Glutamatergic neuron (in vitro differentiated cells): ENCODE measurements at places on chromosomes 13 and 19. TPM values are rescaled to one million over a fixed set of nuclear protein-coding genes. Genes with fewer than 3 reads are reported as not detected.

GRCh38 chr13:29513002-29513980 lies 82.2 kb downstream of the SLC7A1 start:
- peaks cover 14% of the 10 kb centered on the region for H3K27me3 ChIP-seq
- peak; percentile 54 for DNase-seq
- H3K4me3 ChIP-seq: peak overlapping the region; percentile 52
- peak overlapping the region; percentile 93 for H3K27ac ChIP-seq

GRCh38 chr19:39936020-39936419 lies 1.6 kb upstream of the FCGBP start:
- DNase-seq: no peak
- no peaks in the 10 kb centered on the region for H3K27me3 ChIP-seq
- no peak overlapping the region for H3K27ac ChIP-seq
- no peaks in the 10 kb centered on the region for H3K4me1 ChIP-seq
- peaks cover 8% of the 10 kb centered on the region for H3K36me3 ChIP-seq
- no peak overlapping the region for H3K4me3 ChIP-seq

GRCh38 chr19:54255105-54255775 lies 1.8 kb downstream of the LILRB5 start:
- peaks cover 8% of the 10 kb centered on the region for H3K27me3 ChIP-seq
- no peak for DNase-seq
- peaks cover 9% of the 10 kb centered on the region for H3K4me1 ChIP-seq
- no peaks in the 10 kb centered on the region for H3K36me3 ChIP-seq
- peak overlapping the region; percentile 43 for H3K4me3 ChIP-seq
- no peak overlapping the region for H3K27ac ChIP-seq

DNA sequence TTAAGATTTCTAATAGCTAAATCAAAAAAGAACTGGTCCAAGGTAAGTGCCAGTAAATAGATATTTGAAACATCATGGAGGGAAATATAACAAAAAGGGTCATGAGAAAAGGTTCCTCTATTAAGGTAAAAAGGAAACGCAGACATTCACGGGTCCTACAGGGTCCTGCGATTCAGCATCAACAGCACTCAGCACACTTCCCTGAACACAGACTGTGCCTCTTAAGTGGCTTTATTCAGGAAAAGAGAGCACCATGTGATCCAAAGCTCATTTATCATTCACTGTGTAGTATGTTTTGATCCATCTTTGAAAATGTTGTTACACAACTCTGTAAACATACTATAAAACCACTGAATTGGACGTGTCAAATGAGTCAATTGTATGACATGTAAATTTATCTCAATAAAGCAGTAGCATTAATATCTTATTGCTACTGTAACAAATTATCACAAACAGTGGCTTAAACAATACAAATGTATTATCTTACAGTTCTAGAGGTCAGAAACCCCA lies 33.7 kb downstream of the CRYL1 start:
- peaks cover 2% of the 10 kb centered on the region for H3K4me1 ChIP-seq
- no peak overlapping the region for H3K4me3 ChIP-seq
- no peaks in the 10 kb centered on the region for H3K36me3 ChIP-seq
- no peak overlapping the region for H3K27ac ChIP-seq

Gene RNF225
- total RNA-seq: 0.44 TPM

Gene OLFM2
- total RNA-seq: 19.5 TPM

Gene ZNF844
- 22.2 TPM for total RNA-seq
